ENCODE measurements at places on chromosomes 16 and 17.
A peak's percentile ranks its signal among the peaks of the same experiment; 100 is the strongest.

DNA sequence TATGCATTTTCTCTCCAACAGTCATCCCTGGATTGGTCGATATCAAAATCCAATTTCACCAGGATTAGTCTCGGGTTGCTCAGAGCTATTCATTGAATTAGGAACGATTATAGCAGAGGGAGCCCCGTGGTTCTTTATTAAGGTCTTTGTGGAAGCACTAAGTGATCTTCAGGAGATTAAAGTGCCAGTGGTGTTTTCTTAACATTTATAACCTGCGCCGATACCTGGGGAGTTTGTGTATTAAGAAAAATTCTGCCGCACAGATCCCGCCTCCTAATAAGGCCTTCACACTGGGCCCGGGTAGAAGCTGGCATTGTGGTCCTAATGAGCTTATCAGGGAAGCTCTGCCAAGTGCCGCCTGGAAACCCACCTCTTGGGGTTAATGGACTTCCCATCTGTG, 238.7 kb downstream of the RBFOX1 start:
- no peak for DNase-seq
- H3K4me3 ChIP-seq: no peak overlapping the region
- no peaks in the 10 kb centered on the region for H3K36me3 ChIP-seq
- no peak overlapping the region for H3K27ac ChIP-seq

DNA sequence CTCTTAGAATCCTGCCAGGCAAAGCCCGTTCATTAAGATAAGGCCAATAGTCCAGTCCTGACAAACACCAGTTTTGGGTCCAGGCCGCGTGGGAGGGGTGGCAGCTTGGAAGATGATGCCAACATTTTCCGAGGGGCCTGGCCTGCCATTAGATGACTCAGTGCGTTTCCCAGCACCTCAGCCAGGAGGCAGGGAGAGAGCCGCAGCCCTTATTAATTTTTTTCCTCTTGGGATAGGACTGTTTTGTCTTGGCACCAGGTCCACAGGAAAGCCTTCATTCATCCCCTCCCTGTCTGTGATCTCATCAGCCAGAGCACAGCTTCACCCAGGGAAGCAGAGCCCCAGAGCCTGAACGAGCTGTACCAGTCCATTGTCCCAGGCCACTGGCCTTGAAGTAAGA, 4.7 kb upstream of the NDEL1 start:
- H3K27ac ChIP-seq: no peak overlapping the region
- no peaks in the 10 kb centered on the region for H3K36me3 ChIP-seq
- H3K4me3 ChIP-seq: no peak overlapping the region
- H3K4me1 ChIP-seq: peaks cover 4% of the 10 kb centered on the region
- no peak for DNase-seq

DNA sequence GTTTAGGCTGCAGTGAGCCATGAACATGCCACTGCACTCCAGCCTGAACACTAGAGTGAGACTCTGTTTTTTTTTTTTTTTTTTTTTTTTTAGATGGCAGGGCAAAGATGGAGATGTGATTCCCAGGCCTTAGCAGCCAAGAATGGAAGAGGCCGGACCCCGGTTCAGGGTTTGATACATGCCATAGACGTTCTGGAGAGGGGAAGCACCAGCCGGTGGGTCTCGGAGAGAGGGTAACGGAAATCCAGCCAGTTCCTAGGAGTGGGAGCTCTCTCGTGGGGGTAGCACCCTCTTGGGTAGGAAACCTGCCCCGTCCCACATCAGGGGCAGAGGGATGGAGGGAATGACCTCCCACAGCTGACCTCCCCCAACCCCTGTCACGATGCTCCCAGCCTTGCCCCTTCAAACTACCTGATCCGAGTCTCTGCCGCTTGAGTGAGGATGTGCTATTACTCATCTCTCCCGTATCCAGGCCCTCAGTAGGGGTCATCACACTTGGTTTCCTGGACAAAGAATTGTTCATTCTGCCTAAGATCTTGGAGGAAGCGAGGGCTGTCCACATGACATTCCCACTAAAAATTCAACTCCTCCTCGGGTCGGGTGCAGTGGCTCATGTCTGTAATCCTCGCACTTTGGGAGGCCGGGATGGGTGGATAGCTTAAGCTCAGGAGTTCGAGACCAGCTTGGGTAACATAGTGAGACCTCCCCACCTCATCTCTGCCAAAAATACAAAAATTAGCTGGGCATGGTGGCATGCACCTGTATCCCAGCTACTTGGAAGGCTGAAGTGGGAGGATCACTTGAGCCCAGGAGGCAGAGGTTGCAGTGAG, 47.3 kb downstream of the MIS12 start:
- H3K27ac ChIP-seq: no peak overlapping the region
- peaks cover 52% of the 10 kb centered on the region for H3K36me3 ChIP-seq
- no peaks in the 10 kb centered on the region for H3K27me3 ChIP-seq
- H3K4me1 ChIP-seq: no peaks in the 10 kb centered on the region

DNA sequence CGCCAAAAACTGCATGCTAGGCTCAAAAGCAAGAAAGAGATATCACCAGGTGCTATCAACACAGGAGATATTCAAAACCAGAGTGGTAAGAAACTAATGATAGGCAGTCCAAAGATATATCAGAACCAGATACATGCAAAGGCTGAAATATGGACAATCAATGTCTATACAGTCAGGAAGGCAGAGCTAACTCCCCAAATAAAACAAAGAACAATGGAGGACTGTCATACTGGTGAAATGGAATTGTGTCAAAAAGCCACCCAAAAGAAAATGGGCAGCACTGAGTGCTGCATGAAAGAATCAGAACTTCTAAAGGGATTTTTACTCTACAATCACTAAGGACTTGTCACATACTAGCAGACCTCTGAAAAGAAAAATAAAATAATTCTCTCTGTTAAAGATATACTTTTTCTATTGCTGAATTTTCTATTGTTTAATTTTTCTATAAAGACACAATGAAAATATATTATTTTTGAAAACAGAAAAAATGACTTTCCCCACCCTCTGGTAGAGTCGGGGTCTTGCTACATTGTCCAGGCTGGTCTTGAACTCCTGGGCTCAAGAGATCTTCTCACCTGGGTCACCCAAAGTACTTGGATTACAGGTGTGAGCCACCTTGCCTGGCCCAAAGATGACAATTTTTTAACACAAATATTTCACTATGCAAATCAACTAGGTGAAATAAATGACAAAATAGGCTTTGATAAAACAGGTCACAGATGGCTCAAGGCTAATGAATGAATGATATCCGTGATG, 98.2 kb downstream of the USP32 start:
- H3K4me3 ChIP-seq: no peak overlapping the region
- no peaks in the 10 kb centered on the region for H3K27me3 ChIP-seq
- peaks cover 6% of the 10 kb centered on the region for H3K36me3 ChIP-seq
- DNase-seq: no peak

DNA sequence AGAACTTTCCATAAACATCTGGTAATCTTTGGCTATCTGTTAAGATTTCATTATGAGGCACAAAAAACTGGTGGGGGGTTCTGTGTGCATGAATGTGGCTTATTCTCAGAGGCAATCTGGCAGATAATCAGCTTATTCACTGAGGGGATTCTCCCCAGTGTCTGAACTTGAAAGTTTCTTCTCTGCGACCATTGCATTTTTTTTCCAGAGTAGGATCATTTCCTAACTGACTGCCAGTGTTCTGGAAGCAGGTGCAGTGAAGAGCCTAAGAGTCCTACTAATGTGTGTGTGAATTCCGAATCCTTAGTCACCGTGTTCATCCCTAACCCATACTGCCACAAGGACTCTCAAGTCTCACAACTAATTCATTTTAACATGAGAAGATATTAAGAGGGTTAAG, 64.9 kb upstream of the LRRC37A3 start:
- no peaks in the 10 kb centered on the region for H3K27me3 ChIP-seq
- DNase-seq: no peak
- H3K36me3 ChIP-seq: peaks cover 6% of the 10 kb centered on the region
- H3K4me1 ChIP-seq: peaks cover 44% of the 10 kb centered on the region

DNA sequence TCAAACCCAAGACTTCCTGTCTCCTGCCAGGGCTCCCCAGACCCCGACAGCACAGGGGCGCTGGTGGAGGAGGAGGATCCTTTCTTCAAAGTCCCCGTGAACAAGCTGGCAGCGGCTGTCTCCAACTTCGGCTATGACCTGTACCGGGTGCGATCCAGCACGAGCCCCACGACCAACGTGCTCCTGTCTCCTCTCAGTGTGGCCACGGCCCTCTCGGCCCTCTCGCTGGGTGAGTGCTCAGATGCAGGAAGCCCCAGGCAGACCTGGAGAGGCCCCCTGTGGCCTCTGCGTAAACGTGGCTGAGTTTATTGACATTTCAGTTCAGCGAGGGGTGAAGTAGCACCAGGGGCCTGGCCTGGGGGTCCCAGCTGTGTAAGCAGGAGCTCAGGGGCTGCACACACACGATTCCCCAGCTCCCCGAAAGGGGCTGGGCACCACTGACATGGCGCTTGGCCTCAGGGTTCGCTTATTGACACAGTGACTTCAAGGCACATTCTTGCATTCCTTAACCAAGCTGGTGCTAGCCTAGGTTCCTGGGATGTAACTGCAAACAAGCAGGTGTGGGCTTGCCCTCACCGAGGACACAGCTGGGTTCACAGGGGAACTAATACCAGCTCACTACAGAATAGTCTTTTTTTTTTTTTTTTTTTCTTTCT, 8.1 kb downstream of the SERPINF1 start:
- H3K27me3 ChIP-seq: no peaks in the 10 kb centered on the region
- H3K4me3 ChIP-seq: peak overlapping the region; percentile 44
- H3K36me3 ChIP-seq: peaks cover 9% of the 10 kb centered on the region
- DNase-seq: peak; percentile 43
- H3K27ac ChIP-seq: peak overlapping the region; percentile 64
- H3K4me1 ChIP-seq: peaks cover 25% of the 10 kb centered on the region

DNA sequence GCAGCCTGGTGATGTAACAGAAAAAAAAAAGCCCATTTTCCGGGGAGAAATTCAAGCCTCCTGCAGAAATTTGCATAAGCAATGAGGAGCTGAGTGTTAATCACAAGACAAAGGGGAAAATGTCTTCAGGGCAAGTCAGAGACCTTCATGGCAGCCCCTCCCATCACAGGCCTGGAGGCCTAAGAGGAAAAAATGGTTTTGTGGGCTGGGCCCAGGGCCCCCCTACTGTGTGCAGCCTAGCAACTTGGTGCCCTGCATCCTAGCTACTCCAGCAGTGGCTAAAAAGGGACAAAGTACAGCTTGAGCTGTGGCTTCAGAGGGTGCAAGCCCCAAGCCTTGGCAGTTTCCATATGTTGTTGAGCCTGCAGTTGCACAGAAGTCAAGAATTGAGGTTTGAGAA, 49.7 kb downstream of the AHSP start:
- no peak overlapping the region for H3K4me3 ChIP-seq
- no peak for DNase-seq
- H3K27me3 ChIP-seq: peaks cover 9% of the 10 kb centered on the region
- H3K27ac ChIP-seq: no peak overlapping the region
- H3K36me3 ChIP-seq: peaks cover 2% of the 10 kb centered on the region

GRCh38 chr17:9837551-9838471, 12.1 kb downstream of the GLP2R start:
- no peak overlapping the region for H3K27ac ChIP-seq
- H3K36me3 ChIP-seq: no peaks in the 10 kb centered on the region
- H3K27me3 ChIP-seq: no peaks in the 10 kb centered on the region
- H3K4me3 ChIP-seq: no peak overlapping the region
- DNase-seq: no peak

DNA sequence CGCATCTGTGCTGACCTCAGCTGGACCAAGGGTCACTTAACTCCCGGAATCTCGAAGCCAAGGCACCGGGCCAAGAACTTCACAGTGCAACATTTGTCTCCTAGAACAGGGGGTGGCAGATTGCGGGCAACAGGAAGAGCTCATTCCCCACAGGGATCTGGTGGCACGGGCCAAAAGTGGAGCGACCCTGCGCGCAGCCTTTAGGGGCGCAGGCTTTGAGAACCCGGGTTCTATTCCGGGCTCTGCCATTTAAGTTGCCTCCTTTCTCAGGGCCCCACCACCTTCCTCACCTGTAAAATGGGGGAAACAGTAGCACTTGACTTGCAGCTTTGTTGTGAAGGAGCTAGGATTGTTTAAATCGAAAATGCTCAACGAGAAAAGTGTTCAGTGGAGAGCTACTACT, 651 bp downstream of the SHMT1 start:
- peak overlapping the region; percentile 91 for H3K4me3 ChIP-seq
- peak overlapping the region; percentile 83 for H3K27ac ChIP-seq
- H3K27me3 ChIP-seq: peaks cover 3% of the 10 kb centered on the region

- DNase-seq: no peak
- H3K4me1 ChIP-seq: peaks cover 8% of the 10 kb centered on the region
- peaks cover 3% of the 10 kb centered on the region for H3K36me3 ChIP-seq
- no peaks in the 10 kb centered on the region for H3K27me3 ChIP-seq
- H3K27ac ChIP-seq: no peak overlapping the region
These were observed 7.0 kb downstream of the PSME3IP1 start for GRCh38 chr16:57178793-57179212.

DNA sequence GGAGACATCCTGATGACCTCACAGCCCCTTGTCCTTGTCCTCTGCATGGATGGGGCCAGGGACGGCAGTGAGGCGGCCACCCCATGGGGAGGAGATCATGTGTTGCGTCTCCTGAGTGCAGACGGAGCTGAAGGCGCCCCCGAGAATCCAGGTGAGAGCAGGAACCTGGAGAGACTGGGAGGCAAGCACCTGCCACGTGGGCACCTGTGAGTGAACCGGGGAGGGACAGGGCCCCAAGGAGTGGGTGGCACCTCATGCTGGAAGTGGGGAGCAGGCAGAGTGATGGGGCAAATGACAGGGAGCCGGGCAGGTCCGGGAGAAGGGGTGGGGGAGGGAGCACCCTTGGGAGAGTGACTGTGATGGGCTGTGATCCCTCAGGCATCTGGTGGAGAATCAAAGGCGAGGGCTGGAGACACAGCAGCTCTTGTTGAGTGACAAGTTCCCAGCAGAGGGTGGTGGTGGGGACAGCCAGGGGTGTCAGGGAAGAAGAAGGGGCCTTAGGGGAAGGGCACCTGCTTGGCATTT, 174.3 kb upstream of the CHMP6 start:
- peaks cover 64% of the 10 kb centered on the region for H3K36me3 ChIP-seq
- peaks cover 77% of the 10 kb centered on the region for H3K4me1 ChIP-seq
- no peak overlapping the region for H3K4me3 ChIP-seq
- no peak for DNase-seq
- peak overlapping the region; percentile 59 for H3K27ac ChIP-seq
- no peaks in the 10 kb centered on the region for H3K27me3 ChIP-seq

GRCh38 chr17:1180958-1181752, 1.4 kb upstream of the ABR start:
- H3K27ac ChIP-seq: no peak overlapping the region
- DNase-seq: no peak
- peaks cover 16% of the 10 kb centered on the region for H3K27me3 ChIP-seq
- no peaks in the 10 kb centered on the region for H3K36me3 ChIP-seq
- H3K4me1 ChIP-seq: peaks cover 33% of the 10 kb centered on the region

GRCh38 chr16:11025120-11025531, 80.8 kb downstream of the CLEC16A start:
- H3K4me3 ChIP-seq: no peak overlapping the region
- DNase-seq: no peak
- no peaks in the 10 kb centered on the region for H3K27me3 ChIP-seq
- peaks cover 37% of the 10 kb centered on the region for H3K4me1 ChIP-seq
- H3K27ac ChIP-seq: peak overlapping the region; percentile 75

- peaks cover 30% of the 10 kb centered on the region for H3K4me1 ChIP-seq
- no peaks in the 10 kb centered on the region for H3K36me3 ChIP-seq
- peaks cover 38% of the 10 kb centered on the region for H3K27me3 ChIP-seq
- DNase-seq: peak; percentile 71
- H3K27ac ChIP-seq: no peak overlapping the region
- H3K4me3 ChIP-seq: peak overlapping the region; percentile 34
These were observed 1.9 kb upstream of the YBX2 start for GRCh38 chr17:7296189-7296861.

- DNase-seq: no peak
- H3K4me3 ChIP-seq: no peak overlapping the region
- no peak overlapping the region for H3K27ac ChIP-seq
These were observed 22.1 kb downstream of the MAP1LC3B start for GRCh38 chr16:87414251-87414680.

- H3K4me1 ChIP-seq: no peaks in the 10 kb centered on the region
- DNase-seq: peak; percentile 59
- H3K27ac ChIP-seq: no peak overlapping the region
- no peak overlapping the region for H3K4me3 ChIP-seq
These were observed 59.3 kb downstream of the JPH3 start for GRCh38 chr16:87661561-87661960.

All from activated CD8-positive, alpha-beta T cell treated with anti-CD3 and anti-CD28 coated beads, Interleukin-2, amount 10 ng/mL, durations not matched to agents 7 days and 5 days (primary cell).